ENCODE measurements at places on chromosomes 5 and 9. TPM values are rescaled to one million over a fixed set of nuclear protein-coding genes. Genes with fewer than 3 reads are reported as not detected.

PCDHGA10 gene
- 6.1 TPM for total RNA-seq

ALDOB gene
- not detected for total RNA-seq

GARIN3 gene
- not detected for total RNA-seq

SLC4A9 gene
- total RNA-seq = 1.6 TPM

PCDH1 gene
- total RNA-seq = 24.0 TPM

PCDHA3 gene
- 0.10 TPM for total RNA-seq

DMRT3 gene
- total RNA-seq = not detected

FAM163B gene
- total RNA-seq = not detected

MED7 gene
- 17.2 TPM for total RNA-seq

ANXA2R gene
- 2.7 TPM for total RNA-seq

LAMC3 gene
- total RNA-seq = 6.4 TPM

PPP3R2 gene
- total RNA-seq = not detected

EIF4E1B gene
- total RNA-seq = not detected

PTGER4 gene
- 14.0 TPM for total RNA-seq

CNTNAP3 gene
- 18.9 TPM for total RNA-seq

TAL2 gene
- total RNA-seq = 8.6 TPM

CAVIN4 gene
- 392 TPM for total RNA-seq

PDE6A gene
- 0.31 TPM for total RNA-seq

All from tongue (tissue), 3 donors.